ENCODE measurements at places on chromosomes 1 and 21. TPM values are rescaled to one million over a fixed set of nuclear protein-coding genes. Genes with fewer than 3 reads are reported as not detected.

GRCh38 chr1:234942879-234943506 lies 185.6 kb downstream of the TOMM20 start:
- DNase-seq: no peak

GRCh38 chr1:71116729-71117128 lies 35.9 kb upstream of the ZRANB2 start:
- no peak for DNase-seq

PLCH2 gene
- 4.2 TPM for total RNA-seq

DNA sequence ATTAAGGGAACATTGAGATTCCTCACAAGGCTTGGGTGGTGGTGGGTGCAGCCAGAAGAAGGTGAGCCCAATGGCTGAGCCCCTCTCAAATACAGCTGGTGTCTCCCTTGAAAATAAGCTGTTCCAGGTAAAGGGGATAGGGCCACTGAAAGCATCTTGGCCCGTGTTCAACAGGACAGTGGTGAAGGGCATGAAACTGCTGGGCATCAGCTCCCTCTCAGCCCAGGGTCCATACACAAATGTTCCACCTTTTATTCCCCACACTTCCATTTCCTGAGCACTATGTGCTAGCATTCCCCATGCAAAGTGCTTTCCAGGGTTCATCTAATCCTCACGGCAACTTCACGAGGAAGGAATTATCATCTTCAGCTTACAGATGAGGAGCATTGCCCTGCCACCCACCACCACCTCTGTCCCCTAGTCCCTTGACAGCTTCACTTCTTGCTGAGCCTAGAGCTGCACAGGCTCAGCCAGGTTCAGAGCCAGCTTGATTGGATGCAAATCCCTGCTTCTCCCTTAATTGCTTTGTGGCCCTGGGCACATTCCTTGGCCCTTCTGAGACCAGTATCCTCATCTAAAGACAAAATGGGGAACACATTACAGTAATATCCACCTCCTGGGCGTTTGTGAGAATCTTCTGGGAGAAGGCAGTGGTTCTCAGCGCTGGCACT lies 9.6 kb downstream of the TAGLN2 start:
- no peak for DNase-seq

NEK7 gene
- total RNA-seq: 65.2 TPM

URB1 gene
- total RNA-seq: 4.4 TPM

C1orf115 gene
- 228 TPM for total RNA-seq

DNA sequence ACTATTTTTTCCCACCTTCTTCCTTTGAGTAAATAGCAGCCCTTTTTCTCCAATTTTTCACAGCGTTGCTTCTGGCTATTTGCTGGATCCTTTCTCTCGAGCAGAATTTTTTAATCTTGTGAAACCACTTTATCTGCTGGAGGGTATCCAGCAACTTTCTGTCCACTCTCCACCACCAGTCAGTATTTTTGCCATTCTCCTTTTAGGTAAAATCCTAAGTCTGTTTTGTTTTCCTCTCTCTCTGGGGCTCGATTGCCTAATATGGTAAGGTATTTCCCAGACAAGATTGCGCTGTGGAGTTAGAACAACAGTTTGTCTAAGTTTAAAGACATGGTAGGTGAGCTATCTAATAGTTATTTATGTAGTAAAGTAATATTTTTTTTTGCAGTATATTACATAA lies 156.9 kb downstream of the PPP1R12B start:
- DNase-seq: no peak

Data from Peyer's patch (tissue), 4 donors.